HepG2 (cell line): ENCODE measurements at places on chromosomes 6 and 20. TPM values are rescaled to one million over a fixed set of nuclear protein-coding genes. Genes with fewer than 3 reads are reported as not detected.

Gene C20orf204
- 36.8 and 80.0 TPM in 2 replicates for total RNA-seq

Gene SYNDIG1
- not detected in 2 replicates for total RNA-seq

DNA sequence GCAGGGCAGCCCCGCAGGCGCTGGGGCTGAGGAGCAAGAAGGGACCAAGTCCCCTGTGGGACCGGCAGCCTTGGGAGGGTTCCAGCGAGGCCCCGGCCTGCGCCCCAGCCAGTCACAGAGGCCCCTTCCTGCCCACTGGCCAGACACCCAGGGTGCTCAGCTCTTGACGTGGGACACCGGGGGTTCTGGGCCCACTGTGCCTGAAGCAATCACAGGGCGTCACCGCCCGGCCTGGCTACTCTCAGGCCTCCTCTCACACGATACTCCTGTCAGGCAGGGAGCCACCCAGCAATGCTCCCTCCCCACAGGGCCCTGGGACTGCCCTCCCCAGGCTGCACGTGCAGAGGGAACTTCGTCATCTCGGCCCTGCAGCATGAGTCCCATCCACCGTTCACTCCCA is 14.5 kb downstream of the TAF4 start:
- H3K4me3 ChIP-seq = no peak overlapping the region
- no peaks in the 10 kb centered on the region for H3K27me3 ChIP-seq
- no peak overlapping the region for H3K27ac ChIP-seq

GRCh38 chr20:37693635-37694626 is at the start of gene CTNNBL1:
Gene CTNNBL1, plus strand, starts transcription at chr20:37694030. Its CDS starts 93 bp downstream, at chr20:37694123.
- no peaks in the 10 kb centered on the region; the same call in 2 of the 3 replicates for H3K27me3 ChIP-seq
- H3K4me1 ChIP-seq = peaks cover 38% of the 10 kb centered on the region
- H3K4me3 ChIP-seq = peak within 1 kb of the TSS; percentile 87
- H3K27ac ChIP-seq = peak within 1 kb of the TSS; percentile 29

DNA sequence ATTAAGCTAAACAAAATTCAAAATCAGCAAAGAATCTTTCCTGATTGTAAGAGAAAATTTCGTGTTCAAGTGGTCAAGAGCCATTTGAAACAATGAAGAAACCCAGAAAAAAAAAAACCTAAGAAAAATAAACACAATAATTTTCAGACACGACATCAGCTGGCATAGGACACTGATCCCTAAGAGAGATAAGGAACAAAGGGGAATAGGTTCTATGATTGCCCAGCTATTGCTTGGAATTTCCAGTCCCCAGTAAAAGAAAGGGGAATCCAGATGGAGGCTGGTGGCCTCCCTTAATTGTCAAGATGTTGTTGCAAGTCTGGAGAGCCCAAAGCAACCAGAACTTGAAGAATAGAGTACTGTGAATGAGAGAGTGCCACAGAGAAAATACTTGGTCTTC is 48.5 kb downstream of the COL12A1 start:
- no peaks in the 10 kb centered on the region for H3K4me1 ChIP-seq
- H3K36me3 ChIP-seq = no peaks in the 10 kb centered on the region
- no peaks in the 10 kb centered on the region for H3K27me3 ChIP-seq
- no peak overlapping the region for H3K27ac ChIP-seq
- DNase-seq = no peak
- no peak overlapping the region for H3K4me3 ChIP-seq

GRCh38 chr6:42199106-42199981 is 4.6 kb upstream of the GUCA1B start:
- no peaks in the 10 kb centered on the region for H3K27me3 ChIP-seq
- H3K4me1 ChIP-seq = peaks cover 72% of the 10 kb centered on the region
- H3K36me3 ChIP-seq = no peaks in the 10 kb centered on the region

Gene SEMG1
- total RNA-seq = not detected in 2 replicates

Gene FNDC1
- total RNA-seq = not detected in 2 replicates

GRCh38 chr20:37345339-37346235 is at the start of gene SRC:
Gene SRC, plus strand, starts transcription at chr20:37346140. Its CDS starts 38,014 bp downstream, at chr20:37384154.
- H3K4me3 ChIP-seq = peak within 1 kb of the TSS; percentile 80
- H3K4me1 ChIP-seq = peaks cover 79% of the 10 kb centered on the region
- peak within 1 kb of the TSS; percentile 81 for H3K27ac ChIP-seq
- peaks cover 5% of the 10 kb centered on the region; the same call in 1 of the 3 replicates for H3K27me3 ChIP-seq
- DNase-seq = peak; percentile 74

Gene C20orf202
- 0.20 TPM in 2 replicates for total RNA-seq

DNA sequence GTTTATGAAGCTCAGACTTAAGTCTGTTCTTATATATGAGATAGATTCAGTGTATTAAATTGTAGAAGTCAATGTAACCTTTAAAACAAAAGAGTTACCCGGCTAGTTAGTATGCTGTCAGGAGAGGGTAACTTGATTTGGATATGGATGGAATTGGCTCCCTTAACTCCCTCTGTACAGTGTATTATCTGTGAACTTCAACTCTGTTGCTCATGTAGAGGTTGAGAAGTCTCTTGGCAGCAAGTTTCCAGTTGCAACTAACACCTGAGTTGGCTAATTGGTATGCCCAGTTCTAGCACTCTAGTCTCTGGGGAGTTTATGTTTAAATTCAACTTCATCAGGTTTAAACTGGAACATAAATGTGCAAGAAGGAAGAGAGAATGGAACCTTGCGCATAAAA is 111.0 kb downstream of the NCOA3 start:
- no peaks in the 10 kb centered on the region for H3K36me3 ChIP-seq
- H3K27me3 ChIP-seq = no peaks in the 10 kb centered on the region
- no peak overlapping the region for H3K27ac ChIP-seq
- peaks cover 10% of the 10 kb centered on the region; the same call in 1 of the 2 replicates for H3K4me1 ChIP-seq
- H3K4me3 ChIP-seq = no peak overlapping the region
- DNase-seq = no peak

DNA sequence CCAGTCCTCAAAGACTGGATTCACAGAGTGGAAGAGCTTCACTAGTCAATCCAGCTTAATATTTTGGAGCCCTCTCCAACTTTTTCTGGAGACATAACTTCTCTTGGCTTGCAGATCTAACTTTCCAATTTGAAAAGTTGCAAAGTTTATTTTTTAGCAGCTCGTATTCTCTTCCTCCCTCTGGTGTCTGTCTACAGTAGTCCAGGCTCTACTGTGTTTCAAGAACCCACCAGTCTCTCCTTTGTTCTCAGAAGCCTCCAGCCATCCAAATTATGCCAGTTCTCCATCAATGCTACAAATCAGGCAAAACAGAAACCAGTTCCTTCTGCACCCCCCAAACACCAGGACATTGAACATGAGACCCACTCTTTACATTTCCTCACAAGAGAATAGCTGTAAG is 376.1 kb upstream of the OPRM1 start:
- DNase-seq = no peak
- no peaks in the 10 kb centered on the region for H3K4me1 ChIP-seq
- no peaks in the 10 kb centered on the region for H3K36me3 ChIP-seq
- H3K4me3 ChIP-seq = no peak overlapping the region

GRCh38 chr6:87237804-87238203 is 82.4 kb downstream of the ZNF292 start:
- no peak overlapping the region for H3K27ac ChIP-seq
- peaks cover 6% of the 10 kb centered on the region for H3K4me1 ChIP-seq
- H3K27me3 ChIP-seq = no peaks in the 10 kb centered on the region

DNA sequence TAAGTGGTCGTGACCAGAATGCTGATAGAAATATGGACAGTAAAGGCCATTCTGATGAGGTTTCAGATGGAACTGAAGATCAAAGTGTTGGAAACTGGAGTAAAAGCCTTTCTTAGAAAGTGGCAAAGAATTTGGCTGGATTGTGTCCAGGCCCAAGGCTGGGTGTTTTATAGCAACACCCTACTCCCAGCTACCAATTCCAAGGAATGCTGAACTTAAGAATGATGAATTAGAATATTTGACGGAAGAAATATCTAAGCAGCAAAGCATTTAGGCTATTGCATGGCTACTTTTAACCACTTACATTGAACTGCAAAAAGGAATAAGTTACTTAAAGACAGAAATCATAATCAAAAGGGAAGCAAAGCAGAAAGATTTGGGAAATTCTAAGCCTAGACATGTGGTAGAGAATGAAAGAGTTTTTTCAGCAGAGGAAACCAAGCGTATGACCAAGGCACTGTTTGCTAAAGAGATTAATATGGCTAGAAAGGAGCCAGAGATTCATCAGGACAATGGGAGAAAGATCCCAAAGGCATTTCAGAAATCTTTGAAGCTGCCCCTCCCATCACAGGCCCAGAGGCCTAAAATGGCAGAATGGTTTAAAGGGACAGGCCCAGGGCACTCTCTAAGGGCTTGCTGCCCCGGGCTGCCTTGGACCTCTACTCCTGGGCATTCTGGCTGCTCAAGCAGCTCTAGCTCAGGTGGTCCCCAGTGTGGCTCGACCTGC is 25.8 kb downstream of the SDHAF4 start:
- H3K4me3 ChIP-seq = no peak overlapping the region
- H3K4me1 ChIP-seq = peaks cover 15% of the 10 kb centered on the region

DNA sequence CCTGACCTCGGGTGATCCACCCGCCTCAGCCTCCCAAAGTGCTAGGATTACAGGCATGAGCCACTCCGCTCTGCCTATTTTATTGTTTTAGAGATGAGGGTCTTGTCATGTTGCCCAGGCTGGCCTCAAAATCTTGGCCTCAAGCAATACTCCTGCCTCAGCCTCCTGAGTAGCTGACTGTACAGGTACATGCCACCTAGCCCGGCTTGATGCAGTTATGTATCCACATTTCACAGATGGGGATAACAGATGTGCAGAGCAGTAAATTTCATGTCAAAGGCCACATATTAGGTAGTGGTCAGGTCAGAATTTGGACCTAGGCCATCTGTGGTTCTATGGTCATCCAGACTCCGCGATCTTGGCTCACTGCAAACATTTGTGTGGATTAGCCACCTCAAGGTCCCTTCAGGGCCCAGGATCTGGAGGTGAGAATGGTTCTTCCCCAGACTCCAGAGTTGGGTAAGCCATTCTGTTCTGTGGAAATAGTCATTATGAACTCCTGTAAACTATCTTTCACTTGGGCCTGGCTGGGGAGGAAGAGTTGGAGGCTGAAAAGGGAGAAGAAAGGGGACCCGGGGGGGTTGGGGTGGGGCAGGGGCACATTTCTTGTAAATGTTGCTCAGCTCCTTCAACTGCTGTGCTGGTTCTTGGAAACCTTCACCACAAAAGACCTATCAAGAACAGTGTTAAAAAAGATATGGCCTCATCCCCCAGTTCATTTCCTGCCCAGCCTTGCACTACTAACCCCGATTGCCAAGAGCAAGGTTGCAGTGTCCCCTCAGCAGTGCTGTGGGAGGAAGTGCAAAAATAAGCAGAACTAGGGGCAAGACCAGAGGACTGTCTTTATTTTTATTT is 13.0 kb downstream of the PIM1 start:
- no peaks in the 10 kb centered on the region for H3K36me3 ChIP-seq
- H3K27ac ChIP-seq = no peak overlapping the region
- H3K27me3 ChIP-seq = no peaks in the 10 kb centered on the region

DNA sequence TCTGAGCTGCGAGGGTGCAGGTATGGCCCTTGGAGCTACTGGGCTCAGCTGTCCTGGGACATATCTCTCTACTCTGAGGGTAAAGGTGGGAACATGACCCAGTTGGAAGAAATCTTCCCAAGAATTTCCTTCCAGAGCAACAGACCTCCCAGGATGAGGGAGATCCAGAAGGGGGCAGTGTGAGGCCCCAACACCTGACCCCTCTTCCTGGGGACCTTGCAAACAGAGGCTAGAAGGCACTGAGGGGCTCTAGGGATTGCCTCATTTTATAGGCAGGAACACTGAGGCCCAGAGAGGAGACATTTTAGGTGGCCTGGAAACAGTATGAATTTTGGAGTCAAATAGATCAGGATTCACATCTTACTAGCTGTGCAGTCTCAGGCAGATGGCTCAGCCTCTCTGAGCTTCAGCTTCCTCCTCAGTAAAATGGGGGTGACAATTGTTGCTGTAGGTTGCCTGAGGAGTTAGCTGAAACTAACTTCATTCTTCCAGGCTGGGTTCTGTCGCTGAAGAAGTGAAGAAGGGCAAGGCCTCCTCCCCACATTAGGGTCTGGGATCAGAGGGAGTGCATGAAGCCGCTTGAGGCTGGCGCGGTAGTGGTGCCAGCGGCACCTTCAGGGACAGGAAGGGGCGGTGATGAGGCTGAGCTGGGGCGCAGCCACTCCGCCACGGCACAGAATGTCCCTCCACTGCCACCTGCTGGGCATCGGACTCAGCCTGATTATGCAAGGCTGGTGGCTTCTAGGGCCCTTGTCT is 11.4 kb downstream of the KCNK17 start:
- no peaks in the 10 kb centered on the region for H3K36me3 ChIP-seq
- H3K4me3 ChIP-seq = no peak overlapping the region
- H3K27ac ChIP-seq = no peak overlapping the region

DNA sequence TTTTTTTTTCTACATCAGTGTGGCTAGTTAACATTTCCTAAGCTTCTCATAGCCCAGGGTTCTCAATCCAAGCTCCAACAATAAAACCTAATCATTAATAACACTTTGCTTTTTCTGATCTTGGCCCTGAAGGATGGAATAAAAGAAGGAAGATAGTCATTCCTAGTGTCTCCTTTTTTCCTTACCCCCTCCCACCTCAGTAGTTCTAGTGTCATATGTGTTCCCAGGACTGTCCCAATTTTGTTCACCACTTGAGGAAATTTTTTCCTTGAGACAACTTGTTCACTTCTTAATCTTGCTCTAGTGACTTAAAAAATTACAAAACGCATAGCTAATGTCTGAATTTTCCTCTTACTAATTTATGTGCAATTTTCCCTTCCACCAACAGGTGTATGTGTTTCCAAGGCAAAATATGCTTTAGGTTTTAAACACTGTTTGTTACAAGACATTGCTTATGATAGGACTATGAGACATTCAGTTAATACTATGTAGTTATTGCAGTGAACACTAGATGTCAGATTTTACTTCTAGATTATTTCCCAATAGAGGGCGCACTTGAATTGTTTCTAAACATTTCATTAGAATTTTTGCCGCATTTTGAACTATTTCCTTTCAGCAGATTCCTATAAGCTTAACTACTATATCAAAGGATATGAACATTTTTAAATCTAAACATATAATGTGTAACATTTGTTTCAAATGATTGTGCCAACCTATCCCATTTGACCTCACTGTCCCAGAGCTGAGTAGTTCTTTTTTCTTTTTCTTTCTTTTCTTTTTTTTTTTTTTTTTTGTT is 18.5 kb upstream of the C6orf141 start:
- no peaks in the 10 kb centered on the region for H3K27me3 ChIP-seq
- peak; percentile 72 for DNase-seq
- H3K27ac ChIP-seq = no peak overlapping the region
- peak overlapping the region; percentile 40 for H3K4me3 ChIP-seq

- no peak overlapping the region for H3K27ac ChIP-seq
- no peaks in the 10 kb centered on the region for H3K27me3 ChIP-seq
- no peaks in the 10 kb centered on the region for H3K4me1 ChIP-seq
- H3K4me3 ChIP-seq = no peak overlapping the region
- DNase-seq = no peak
Measured at GRCh38 chr6:144849920-144850319, 564.8 kb downstream of the UTRN start.

DNA sequence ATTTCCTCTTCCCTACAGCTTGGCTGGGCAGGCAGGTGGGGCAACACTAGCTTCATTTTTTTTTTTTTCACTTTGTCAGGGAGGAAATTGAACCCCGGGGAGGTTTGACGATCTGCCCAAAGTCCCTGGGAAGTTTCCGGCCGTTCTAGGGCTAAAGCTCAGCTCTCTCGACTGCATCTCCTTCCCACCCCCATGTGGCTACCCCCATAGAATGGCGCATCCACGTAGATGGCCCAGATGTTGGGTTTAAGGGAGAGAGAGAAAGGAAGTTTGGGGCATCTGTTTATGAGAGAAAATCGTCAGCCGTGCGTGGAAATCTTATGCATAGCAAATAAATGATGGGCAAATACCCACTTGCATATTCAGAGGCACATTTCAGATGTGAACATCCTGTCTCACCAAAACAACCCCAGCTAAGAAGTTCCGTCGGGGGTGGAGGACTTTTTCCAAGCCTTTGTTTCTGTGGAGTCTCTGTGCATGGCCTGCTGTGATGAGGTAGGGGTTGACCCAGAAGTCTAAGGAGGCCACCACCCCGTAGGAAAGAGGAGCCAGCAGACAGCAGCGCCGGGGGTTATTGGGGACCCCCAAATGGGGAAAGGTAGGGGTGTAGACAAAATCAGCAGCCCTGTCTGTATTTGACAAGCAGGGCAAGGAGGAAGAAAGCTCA is 40.5 kb upstream of the ZNF831 start:
- H3K27ac ChIP-seq = no peak overlapping the region
- no peaks in the 10 kb centered on the region for H3K36me3 ChIP-seq
- H3K4me3 ChIP-seq = no peak overlapping the region
